ENCODE measurements at places on chromosomes 6 and 20.

GRCh38 chr6:119526561-119527230 lies 177.1 kb upstream of the MAN1A1 start:
- DNase-seq = no peak

DNA sequence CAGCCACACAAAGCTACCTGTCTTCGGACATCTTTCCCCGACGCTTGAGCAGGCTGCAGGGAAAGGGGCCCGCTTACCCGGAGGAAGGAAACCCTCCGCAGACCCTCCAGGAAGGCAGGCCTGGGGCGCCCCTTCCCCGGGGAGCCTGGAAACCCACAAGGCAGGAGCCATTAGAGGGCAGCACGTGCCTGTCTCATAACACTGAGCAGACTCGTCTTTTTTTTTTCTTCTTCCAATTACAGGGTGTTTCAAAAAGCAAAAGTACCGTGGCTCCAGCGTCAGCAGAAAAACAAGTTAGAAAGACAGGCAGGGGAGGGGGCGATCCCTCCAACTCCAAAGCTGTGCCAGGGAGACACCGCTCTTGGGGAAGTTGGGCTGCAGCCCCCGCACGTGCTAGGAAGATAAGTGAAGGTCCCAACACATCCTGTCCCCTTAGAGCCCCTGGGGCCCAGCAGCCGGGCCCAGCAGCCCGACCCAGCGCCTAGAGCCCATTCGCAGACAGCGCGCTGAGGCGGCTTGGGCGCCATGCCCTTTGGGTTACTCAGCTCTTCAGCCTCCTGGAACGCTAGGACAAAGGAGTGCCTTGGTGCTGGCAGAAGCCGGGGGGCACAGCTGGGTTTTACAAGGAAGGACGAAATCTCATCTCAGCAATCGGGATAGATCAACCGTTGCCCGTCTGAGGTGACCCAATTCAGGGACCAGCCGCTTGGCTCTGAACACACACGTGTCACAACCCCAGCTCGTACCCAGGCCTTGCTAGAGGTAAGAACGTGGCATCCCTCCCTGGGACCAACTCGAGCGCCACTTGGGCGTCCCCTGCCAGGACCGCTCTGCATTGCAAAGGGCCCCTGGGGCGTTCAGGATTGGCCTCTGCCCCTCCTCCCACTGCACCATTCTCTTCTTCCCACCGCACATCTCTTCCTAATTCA lies 136.3 kb downstream of the LY86 start:
- no peak for DNase-seq

DNA sequence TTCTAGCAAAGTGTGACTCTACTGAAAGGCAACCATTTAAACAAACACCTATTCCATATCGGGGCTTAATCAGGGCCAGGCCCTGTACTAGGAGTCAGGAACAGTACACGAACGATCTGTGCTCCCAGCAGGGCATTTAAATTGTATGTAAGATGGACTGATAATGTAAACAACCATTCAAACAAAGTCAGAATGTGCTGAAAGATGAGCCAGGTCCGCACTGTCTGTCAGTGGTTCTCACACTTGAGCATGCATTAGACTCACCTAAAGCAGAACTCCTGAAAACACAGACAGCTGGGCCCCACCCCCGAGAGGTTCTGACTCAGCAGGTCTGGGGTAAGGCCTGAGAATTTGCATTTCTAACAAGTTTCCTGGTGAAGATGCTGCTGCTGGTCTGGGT lies 81.6 kb downstream of the PXDC1 start:
- DNase-seq = no peak

GRCh38 chr6:43762966-43763695 lies 6.9 kb upstream of the VEGFA start:
- DNase-seq = no peak

- no peak for DNase-seq
Observed at GRCh38 chr6:167150941-167151549, 6.7 kb downstream of the GPR31 start.

GRCh38 chr6:156718647-156719394 lies 58.4 kb upstream of the ARID1B start:
- DNase-seq = no peak

GRCh38 chr6:11396860-11397259 lies 140.7 kb upstream of the TMEM170B start:
- DNase-seq = no peak

DNA sequence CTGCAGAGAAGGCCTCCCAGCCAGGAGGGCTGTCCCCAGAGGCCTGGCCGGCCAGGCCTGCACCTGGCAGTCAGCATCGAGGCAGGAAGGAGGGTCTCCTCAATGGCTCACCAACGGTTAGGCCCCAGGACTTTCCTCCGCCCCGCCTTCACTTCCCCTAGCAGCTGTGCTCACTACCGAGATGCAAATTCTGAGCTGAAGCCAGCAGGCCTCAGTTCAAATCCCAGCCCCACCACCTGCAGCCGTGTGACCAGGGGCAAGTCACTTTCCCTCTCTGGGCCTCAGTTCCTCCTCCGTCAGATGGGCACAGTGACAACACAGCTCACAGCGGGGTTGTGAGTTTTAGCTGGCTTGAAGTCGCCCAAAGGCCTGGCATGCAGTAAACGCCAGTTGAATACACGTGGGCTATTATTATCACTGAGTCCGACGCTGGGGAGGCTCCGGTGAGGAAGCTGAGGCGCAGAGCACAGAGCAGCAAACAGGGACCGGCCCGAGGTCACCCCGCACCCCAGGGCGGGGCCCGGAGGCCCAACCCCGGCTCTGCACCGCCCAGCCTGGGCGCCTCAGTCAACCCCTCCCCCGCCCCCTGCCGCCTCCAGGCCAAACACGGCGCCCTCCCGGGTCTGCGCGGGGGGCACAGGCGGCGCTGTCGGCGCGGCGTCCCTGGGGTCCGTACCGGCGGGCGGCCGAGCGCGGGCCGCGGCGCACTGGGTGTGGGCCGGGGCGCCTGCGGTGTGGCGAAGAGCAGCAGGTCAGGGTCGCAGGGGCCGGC lies 671 bp downstream of the E2F1 start:
- peak; percentile 40 for DNase-seq

DNA sequence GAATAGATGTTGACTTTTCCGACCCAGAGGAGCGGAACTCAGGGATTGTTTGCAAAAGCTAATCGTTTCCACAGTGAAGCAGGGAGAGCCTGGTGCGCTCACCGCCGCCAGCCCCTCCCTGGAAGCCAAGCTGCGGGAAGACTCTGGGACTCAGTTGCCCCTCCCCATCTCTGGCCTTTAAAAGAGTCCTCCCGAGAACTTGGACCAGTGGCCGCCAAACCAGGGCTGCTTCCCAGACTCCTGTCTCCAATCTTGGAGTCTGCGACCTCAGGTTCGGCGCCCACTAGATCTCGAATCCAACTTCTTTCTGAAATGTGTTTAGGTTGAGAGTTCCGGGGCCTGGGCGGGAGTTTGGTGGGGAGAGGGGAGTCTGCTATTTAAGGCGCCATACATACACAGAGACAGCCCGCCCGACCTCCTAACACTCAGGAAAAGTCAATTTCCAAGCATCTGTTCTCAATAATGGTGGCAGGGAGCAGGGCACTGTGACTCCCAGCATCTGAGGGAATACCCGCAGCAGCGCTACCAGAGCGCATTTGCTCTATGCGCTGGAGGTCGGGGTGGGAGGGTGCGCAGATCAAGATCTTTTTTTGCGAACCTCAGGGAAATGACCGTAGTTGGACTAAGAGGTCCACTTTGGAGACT lies 800 bp upstream of the GRIK2 start:
- no peak for DNase-seq

GRCh38 chr6:99458319-99458718 lies 33.2 kb upstream of the PNISR start:
- peak; percentile 2 for DNase-seq

- DNase-seq = no peak
Observed at GRCh38 chr6:53837865-53838769, 43.3 kb downstream of the LRRC1 start.

DNA sequence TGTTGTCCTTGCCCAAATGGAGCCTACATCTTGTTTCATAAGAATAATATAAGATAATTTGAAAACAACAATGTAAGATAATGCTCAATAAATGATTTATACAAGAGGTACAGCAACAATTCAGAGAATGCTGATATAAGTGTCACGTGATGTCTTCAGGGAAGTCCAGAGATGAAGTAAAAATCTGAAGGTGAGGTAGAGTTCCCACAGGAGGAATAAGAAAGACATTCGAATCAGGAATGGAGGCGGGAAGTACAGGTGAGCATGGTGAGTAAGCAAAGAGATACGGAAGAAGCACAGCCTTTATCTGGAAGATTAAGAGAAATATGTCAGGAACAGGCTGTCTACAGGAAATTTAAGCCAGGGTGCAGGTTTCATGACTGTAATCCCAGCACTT lies 165.9 kb upstream of the MARCKS start:
- peak; percentile 62 for DNase-seq

GRCh38 chr6:155373276-155373675 lies 59.0 kb upstream of the TFB1M start:
- DNase-seq = no peak

Measured in NCI-H226 (cell line).